ENCODE measurements at places on chromosomes 2 and 18.

- DNase-seq: no peak
Observed at GRCh38 chr2:23789012-23789411, 137.9 kb downstream of the ATAD2B start.

GRCh38 chr2:145029873-145030272 is 510.0 kb upstream of the ZEB2 start:
- DNase-seq: no peak

GRCh38 chr18:27964811-27965210 is 212.1 kb downstream of the CDH2 start:
- DNase-seq: no peak

- no peak for DNase-seq
Observed at GRCh38 chr2:215681799-215682596, 246.1 kb upstream of the FN1 start.

- DNase-seq: no peak
Observed at GRCh38 chr2:172437419-172438341, 10.3 kb downstream of the ITGA6 start.

GRCh38 chr2:57899898-57900297 is 146.7 kb upstream of the VRK2 start:
- DNase-seq: no peak

- no peak for DNase-seq
Observed at GRCh38 chr2:127634626-127635379, 11.2 kb upstream of the GPR17 start.

GRCh38 chr2:65939687-65940086 is 495.2 kb upstream of the MEIS1 start:
- no peak for DNase-seq

- DNase-seq: no peak
Observed at GRCh38 chr2:60899892-60900249, 18.5 kb downstream of the REL start.

GRCh38 chr18:53948991-53949390 is 275.5 kb downstream of the MBD2 start:
- no peak for DNase-seq

DNA sequence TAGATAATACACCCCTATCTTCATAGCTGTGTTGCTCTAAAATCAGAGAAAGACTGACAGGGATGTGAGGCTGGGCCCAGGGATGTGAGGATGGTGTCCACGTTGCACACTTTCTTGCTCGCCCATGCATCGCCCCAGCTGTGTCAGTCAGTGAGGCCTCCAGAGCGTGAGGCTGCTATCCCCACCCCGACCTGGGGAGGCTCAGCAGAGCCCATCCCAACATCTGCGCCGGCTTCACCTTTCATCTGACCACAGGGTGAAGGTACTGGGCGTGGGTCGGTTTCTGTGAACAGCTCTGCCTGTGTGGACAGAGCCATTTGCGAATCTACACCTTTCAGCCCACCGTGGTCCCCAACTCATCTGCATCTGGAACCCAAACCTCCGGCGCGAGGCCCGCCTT is 255.7 kb downstream of the HDAC4 start:
- no peak for DNase-seq

DNA sequence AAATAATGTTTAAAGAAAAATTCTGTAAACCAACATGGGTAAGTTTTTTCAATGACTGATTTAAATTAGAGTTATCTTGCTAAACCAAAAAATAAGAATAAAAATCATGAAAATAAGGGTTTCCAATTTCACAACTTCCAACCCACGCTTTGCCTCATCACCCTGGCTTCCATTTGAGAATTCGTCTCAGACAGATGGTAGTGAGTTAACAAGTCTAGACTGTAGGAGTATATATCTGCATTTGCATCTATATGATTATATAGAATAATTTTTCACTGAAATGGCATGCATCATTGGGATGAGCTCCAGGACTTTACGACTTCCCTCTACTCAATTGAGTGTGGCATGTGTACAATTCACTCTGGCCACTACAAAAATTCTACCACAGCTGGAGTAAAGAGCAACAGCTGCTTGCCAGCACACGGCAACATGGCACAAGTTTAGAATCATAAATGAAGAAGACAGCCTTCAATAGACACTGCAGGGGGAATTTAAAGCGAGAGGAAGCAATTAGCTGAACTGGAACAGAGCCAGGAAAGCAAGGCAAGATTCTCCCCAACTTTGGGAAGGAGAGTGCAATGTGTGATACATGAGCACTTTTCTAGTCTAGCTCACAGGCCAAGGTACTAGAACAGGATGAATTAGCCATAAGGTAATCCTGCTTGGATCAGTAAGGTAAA is 1673.5 kb upstream of the CELF4 start:
- DNase-seq: no peak

DNA sequence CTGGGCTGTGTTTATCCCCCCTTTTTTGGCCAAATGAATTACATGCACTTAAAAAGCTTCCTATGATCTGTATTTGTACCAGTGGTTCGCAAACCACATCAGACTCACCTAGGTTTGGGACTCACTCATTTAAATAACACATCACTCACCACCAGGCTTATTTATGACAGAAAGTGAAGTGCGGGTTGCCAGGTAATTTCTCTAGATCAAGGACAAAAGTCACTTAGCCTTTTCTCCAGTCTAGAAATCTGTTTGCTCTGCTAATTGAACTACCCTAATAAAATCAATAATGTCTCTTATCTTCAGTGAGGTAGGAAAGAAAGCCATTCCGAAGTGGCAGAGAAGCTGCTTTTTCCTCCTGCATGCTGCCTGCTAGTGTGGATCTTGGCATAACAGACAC is 88.1 kb upstream of the SLC8A1 start:
- DNase-seq: no peak

GRCh38 chr2:11073251-11073650 is 82.0 kb upstream of the SLC66A3 start:
- peak; percentile 33 for DNase-seq

- no peak for DNase-seq
Observed at GRCh38 chr18:69737851-69738250, 209.8 kb downstream of the CD226 start.

DNA sequence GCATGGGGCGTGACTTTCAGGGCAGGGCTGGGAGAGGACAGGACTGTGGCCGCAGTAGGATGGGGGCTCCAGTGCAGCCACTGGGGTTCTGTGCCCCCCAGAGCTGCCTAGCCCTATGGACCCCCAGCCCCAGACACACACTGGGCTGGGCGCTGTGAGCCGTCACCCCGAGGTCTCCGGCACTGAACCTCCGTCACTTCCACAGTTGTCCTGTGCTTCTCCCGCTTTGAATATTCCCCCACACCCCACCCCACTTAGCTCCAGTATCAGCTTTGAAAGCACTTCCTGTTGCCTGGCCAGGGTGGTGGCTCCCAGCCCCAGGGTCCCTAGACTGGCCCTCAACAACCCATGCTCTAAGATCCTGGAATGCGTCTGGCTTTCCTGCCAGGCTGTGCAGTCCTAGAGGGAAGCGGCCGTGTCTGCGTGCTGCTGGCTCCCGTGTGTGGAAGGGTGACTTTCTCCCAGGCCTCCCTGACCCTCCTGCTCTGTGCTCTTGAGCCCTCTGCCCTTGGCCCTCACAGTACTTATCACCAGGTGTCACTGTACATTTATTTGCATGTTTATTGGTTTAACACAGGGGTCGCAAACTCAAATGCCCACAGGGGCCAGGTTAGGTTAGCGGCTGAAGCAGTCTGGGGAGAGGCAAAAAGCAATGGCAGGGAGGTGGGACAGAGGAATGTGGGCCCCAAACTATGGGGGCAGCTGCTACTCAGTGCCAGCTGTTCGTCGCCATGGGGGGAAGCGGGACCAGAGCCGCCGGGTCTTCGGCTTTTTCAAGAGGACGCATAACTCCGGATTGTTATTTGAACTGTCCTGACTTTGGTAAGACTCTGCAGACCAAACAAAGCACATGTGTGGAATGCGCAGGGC is 9.9 kb downstream of the OBSL1 start:
- no peak for DNase-seq

- no peak for DNase-seq
Observed at GRCh38 chr2:46297546-46298271, 502 bp downstream of the EPAS1 start.

DNA sequence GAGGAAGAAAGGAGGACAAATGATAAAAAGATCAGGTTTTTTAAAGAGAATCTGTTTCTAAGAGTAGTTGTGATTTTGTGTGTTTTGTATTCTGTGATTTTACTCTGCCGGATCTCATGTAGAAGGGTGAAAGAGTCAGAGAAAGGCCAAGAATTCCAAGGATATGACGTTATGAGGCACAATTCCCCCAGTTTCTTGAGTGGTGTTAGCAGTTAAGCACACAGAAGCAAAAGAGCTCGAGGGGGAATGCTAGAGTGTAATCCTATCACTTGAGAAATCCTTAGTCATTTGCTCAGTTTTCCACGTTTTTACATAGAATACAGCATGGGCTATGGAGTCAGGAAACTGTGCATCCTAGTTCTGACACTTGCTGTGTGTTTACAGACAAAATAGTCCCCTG is 34.8 kb downstream of the METTL4 start:
- no peak for DNase-seq

GRCh38 chr2:22897428-22897827 is 487.6 kb upstream of the KLHL29 start:
- DNase-seq: no peak

DNA sequence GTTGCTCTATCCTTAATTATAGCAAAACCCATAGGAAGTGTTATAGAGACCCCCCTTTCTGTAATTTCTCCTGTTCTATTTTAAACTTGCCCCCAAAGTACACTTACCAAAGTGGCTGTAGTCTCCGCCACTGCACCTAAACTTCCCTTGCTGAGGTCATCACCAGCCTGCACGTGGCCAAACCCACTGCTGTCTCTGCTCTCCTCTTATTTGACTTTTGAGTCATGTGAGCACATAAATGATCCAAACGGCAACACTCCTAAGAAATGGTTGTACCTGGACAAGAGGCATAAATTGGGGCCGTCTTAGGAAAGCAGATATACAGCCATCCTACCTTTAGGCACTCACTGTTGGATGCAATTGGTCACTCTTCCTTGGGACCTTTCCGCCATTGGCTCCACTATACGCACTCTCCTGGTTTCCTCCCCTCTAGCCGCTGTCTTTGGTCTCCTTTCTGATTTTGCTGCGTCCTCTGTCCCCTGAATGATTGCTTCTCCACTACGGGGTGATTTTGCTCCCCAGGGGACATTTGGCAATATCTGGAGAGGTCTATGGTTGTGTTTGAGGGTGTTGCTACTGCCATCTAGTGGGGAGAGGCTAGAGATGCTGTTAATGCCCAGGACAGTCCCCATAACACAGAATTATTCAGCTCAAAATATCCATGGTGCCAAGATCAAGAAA is 19.2 kb upstream of the IL36G start:
- DNase-seq: peak; percentile 29

- DNase-seq: peak; percentile 27
Observed at GRCh38 chr2:235135990-235136561, 184.3 kb downstream of the SH3BP4 start.

GRCh38 chr2:220165401-220165800 is 538.0 kb downstream of the SLC4A3 start:
- no peak for DNase-seq

- DNase-seq: no peak
Observed at GRCh38 chr2:101617188-101617587, 80.3 kb upstream of the MAP4K4 start.

DNA sequence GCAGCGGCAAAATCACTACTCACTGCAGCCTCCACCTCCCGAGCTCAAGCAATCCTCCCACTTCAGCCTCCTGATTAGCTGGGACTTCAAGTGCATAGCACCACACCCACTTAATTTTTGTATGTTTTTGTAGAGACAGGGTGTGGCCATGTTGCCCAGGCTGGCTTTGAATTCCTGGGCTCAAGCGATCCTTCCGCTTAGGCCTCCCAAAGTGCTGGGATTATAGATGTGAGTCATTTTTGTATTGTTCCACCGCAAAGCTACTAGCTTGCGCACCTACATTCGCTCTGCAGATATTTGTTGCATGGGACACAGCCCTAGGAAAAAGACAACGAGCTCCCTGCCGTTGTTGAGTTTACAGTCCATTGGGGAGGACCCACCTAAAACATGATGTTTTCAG is 173.5 kb upstream of the AGAP1 start:
- DNase-seq: no peak

GRCh38 chr2:181485638-181485946 is 28.4 kb downstream of the ITGA4 start:
- no peak for DNase-seq

- no peak for DNase-seq
Observed at GRCh38 chr2:848099-848498, 102.5 kb upstream of the SNTG2 start.

DNA sequence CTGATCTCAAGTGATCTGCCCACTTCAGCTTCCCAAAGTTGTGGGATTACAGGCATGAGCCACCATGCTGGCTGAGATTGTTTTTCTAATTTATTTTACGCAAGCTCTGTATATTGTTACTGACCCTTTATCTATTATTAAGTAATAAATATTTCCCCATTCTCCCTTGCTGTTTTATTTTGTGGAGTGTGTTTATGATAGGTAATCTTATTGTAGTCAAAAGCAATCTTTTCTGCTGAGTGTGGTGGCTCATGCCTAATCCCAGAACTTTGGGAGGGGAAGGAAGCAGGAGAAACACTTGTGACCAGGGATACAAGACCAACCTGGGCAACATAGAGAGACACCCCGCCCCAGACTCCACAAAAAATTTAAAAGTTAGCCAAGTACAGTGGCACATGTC is 55.2 kb upstream of the RTN4 start:
- no peak for DNase-seq

GRCh38 chr2:235224410-235224809 is 269.4 kb upstream of the AGAP1 start:
- no peak for DNase-seq

- DNase-seq: no peak
Observed at GRCh38 chr18:10062302-10063300, 148.8 kb downstream of the VAPA start.

GRCh38 chr2:1170241-1170640 is 219.6 kb downstream of the SNTG2 start:
- DNase-seq: no peak

- DNase-seq: no peak
Observed at GRCh38 chr2:12855508-12855907, 138.8 kb downstream of the TRIB2 start.

DNA sequence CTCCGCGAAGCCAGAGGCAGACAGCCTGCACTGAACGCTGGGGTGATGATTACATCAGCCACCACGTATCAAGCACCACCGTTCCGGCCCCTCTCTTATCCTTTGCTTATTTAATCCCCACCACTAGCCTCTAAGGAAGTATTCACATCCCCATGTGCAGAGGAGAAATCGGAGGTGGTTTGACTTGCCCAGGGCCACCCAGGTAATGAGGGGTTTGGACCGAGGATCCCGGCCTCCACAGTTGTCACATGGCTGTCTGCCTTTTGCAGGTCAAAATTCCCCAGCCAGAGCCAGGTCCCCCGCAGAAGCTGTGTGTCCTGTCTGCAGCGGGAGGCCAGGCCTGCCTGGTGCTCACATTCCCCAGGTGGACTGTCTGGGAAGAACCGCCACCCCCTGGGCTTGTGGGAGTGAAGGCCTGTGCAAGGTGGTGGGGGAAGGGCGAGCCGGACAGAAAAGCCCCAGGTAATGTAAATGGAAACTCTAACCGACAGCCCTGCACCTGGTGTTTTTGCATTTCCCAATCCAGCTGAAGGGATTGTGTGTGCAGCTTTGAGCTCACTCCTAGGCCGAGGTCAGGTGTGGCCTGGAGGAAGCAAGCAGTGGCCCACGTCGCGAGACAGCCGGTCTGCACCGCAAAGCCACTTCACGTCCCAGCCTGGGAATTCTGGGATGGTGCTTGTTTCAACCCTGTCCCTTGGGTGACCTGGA is 108.5 kb upstream of the ID2 start:
- no peak for DNase-seq
